GOT3 (cell line): ENCODE measurements at places on chromosomes 4 and X.

GRCh38 chr4:101205916-101206315, 141.4 kb downstream of the PPP3CA start:
- DNase-seq, result no peak

- no peak for DNase-seq
Observed at GRCh38 chrX:79081895-79082512, 62.5 kb upstream of the GPR174 start.

GRCh38 chr4:1478766-1479355, 72.6 kb upstream of the NKX1-1 start:
- DNase-seq, result no peak

DNA sequence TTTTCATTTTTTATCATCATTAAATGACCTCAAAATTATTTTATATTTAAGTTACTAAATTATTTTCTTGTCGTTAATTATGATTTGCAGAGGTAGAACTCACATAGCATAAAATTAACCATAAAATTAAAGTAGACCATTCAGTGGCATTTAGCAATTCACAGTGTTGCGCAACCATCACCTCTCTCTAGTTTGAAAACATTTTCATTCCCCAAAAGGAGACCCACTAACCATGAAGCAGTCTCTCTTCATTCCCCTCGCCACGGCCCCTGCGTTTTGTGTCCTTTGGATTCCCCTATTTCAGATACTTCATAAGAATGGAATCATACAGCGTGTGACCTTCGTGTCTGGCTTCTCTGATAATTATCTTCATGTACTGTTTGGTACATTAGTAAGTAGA, 154.9 kb downstream of the ENPP6 start:
- no peak for DNase-seq

DNA sequence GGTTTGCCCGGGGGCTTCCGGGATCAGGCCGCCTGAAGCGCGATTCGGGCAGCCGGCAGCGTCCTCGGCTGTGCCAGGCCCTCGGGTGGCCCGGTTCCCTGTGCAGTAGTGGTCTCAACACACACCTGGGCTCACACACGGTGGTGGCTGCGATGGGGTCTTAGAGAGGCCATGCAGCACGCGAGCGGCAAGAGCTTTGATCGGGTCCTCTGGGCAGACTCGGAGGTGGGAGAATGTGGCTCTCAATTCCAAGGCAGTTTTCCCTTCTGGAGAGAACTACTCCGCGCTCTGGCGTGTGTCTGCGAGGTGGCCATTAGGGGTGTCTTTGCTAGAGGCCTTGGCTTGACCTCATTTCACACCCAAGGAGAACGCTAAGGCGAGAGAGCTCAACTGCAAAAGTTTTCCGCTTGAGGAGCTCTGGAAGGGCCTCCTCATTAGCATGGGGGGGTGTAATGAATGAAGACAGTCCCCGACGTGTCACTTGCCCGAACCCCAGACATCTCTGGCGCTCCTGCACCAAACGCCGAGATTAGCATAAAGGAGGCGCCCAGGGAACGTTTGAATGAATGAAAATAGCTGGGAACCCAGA, 771 bp upstream of the RBPJ start:
- DNase-seq, result no peak

DNA sequence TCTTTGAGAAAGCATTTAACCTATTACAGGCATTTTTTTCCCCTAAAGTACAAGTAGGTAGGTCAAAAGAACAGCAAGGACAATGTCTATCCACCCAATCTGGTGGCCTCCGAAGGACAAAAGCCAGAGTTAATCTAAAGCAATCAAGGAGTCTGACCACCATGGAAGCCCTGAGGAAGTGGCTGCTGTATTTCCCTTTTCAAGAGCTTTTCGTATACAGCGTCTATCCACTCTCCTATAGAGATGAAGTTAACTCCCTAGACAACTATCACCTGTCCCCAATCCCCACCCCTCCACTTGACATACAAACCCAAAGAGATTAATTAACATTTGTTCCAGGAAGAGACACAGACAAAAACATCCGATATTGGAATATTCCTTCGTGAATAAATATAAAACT, 85.5 kb downstream of the SNCA start:
- no peak for DNase-seq

GRCh38 chr4:119087121-119087520, 48.5 kb upstream of the MYOZ2 start:
- no peak for DNase-seq

DNA sequence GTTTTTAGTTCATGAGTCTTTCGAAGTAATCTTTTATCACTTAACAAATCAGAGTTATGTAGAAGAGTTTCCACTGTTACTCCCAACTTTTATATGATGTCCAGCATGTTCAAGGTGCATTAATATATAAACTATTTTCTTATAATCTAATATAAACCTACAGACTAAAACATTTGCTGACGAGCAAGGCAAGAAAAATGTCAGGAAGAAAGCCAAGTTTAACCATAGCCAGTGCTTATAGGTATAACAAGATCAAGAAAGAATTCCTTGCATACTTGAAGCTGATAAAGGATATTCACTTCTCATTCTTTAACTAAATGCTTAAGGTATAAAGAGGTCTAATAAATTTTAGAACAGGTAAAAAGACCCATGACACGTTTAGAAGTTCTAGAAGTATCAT, 167.7 kb downstream of the NPNT start:
- no peak for DNase-seq

DNA sequence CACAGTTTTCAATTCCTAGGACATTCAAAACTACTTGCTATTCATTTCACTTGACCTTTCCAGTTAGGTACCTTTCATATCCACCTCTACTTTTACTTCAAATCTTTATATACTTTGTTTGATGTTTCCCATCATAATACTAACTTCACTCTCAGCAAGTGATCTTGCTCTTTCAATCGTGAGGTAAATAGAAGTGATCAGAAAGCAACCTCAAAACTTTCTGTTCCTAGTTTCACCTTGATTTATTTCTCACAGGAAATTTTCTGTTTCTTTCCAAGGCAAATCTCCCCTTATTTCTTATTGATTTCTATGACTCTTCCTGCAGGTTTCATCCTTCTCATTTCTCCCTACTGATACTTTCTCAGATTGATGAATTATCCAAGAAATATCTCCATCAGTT, 623.5 kb downstream of the FSTL5 start:
- no peak for DNase-seq

DNA sequence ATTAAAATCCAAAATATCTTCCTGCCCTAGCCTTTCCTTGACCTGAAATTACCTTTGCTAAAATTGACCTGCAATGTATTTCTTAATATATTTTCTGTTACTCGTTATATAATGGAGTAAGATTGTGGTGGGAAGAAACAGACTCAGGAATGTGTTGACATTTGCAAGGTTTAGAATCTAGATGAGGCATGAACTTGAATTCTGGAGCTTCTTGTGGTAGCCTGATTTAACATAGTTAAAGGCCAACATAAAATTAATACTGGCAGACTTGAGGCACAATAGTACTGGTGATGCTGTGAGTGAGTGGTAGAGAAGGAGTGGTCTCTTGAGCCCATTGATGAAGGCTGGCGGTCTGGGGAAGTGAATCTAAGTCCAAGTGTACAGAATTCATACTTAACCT, 197.9 kb upstream of the SPRY1 start:
- no peak for DNase-seq

GRCh38 chrX:136209016-136209738, 42.0 kb downstream of the MAP7D3 start:
- no peak for DNase-seq

- no peak for DNase-seq
Observed at GRCh38 chrX:70485466-70485865, 40.8 kb downstream of the DLG3 start.

- DNase-seq, result no peak
Observed at GRCh38 chrX:19811807-19812604, 75.4 kb downstream of the SH3KBP1 start.

GRCh38 chr4:173485164-173485563, 44.9 kb downstream of the HAND2 start:
- no peak for DNase-seq

DNA sequence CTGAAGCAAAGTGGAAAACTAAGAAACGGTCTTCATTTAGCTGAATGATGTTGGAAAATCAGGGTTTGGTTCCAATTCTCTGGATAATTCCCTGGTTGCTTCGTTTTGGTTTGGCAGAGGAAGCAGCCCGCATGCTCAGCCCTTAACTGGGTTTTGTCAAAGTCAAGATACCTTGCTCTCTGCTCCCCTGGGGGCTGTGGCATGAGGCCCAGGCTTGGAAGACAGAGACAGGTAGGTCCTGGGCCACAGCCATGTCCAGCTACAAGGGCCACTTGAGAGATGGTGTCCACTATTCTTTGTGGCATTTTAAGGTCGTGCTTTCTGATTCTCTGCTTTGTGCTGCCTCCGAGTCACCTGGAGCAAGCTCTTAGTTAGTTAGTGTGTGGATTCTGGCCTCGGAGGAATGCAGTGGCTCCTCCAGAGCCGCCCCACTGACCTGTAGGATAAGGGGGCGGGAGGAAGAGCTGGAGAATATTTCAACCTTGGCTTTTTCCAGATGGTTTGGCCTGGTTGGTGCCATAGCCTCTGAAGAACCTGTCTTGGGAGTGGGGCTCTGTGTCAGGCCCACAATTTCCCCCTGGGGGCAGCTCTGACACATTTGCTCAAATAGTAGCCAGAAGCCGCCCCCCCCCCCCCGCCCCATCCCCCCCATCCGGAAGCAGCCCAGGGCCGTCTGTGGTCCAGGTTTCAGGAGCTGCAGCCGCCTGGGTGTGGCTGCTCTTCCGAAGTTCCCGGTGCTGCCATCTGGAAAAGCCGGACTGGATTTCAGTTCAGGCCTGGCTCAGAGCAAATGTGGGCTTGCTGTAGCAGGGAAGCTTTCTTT, 147.1 kb downstream of the NHS start:
- no peak for DNase-seq

DNA sequence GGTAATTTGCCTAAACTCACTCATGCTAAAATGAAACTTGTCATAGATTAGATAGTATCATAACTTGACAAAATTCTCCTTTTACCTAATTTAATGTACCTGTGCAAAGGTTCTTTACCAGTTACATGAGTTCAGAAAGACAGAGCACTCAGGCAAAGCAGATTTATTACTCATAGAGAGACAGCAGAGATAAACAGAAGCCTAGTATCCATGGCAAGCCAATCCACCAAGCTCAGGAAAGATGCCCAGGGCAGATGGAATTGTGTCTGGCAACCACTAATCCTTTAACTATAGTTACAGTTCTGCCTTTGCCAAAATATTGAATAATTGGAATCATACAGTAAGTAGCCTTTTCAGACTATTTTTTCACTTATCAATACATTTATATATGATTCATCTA, 826.2 kb downstream of the TECRL start:
- no peak for DNase-seq

DNA sequence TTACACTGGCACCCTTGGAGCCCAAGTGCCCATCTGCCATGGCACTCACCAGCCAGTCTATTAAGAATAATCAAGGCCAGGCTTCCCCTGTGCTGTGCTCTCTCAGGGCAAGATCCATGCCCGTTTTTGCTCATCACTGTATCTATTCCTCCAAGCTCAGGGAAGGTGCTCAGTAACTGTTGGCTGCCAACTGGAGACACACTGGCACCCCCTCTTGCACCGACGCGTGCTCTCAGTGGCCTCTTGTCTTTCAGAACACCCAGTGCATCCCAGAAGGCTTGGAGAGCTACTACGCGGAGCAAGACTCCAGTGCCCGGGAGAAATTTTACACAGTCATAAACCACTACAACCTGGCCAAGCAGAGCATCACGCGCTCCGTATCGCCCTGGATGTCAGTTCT, 30.1 kb downstream of the NSG1 start:
- DNase-seq, result no peak

DNA sequence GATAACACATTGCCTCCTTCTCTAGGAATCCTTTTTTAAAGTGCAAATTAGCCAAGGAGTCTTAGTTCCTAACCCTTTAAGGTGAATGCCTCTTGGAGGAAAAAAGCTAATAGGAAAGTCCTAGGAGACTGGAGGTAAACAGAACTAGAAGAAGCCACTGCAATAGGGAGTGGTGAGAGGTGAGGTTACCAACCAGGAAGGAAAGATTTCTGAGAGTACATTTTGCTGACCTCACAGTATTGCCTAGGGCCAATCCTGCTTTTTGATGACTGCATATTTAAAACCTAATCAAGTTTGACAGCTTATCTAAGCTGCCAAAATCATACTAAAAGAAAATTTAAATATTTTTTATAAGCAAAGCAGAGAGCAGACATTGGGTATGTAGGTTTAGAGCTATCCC, 7.3 kb upstream of the CUL4B start:
- no peak for DNase-seq

DNA sequence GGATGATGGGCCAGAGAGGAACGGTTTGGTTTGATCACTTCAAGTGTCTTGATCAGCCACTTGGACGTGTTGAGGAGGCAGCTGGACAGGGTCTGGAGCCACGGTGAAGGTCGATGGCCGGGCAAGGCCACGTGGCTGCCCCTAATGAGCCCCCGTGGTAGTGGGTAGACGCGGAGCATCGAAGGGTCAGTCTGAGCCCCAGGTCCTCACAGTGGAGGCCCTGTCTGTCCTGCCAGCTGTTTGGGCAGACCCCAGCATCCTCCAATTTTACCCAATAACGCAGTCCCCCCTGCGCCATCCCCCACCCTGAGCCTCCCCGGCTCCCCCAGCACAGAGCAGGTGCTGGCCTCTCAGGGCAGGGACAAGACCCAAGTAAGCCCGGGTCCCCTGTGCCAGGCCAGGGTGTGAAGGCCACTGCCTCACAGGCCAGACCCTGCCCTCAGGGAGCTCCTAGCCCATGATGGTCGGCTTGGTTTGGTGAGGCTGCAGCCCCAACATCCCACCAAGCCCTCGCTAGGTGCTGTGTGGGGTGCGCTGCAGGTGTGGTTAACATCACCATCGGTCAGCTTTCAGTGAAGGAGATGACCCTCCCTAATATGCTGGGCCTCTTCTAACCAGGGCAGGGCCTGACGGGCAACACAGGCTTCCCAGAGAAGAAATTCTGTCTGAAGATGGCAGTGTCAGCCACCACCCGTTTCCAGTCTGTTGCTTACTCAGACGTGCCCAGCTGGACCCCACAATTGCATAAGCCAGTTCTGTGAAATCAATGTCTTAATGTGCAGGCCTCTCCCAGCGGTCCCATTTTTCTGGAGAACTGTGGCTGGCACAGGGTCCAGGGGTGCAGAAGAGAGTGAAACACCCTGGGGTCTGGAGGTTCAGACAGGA, 40.5 kb upstream of the NKX1-1 start:
- DNase-seq, result no peak

DNA sequence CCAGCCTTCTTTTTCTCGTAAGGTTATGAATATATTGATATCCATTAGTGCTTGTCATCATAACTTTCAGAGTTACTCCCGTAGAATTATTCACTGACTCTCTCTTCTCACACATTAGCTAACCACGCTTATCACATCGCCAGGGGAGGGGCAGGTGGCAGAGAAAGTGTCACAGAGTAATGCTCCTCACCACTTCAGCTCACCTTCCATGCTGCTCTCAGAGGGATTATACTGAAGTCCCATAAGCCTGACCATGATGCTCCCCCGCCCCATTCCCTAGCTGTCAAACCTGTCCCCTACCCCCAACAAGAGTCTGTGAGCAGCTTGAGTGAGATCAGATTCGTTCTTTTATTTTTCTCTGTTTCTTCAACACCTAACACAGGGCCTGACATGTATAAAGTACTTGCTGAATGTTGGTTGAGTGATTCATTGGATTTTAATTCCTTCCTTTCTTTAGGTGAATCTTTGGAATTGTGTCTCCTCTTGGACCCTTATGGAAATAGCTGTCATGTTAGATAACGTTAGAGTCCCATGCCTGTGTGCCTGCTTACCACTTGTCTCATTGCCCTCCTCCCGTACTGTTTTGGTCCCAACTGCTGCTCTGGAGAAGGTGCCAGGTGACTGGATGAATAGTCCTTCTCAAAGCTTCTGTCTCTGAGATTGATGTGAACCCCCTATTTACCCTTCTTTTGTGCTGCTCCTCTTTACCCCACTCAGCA, 55.1 kb downstream of the RS1 start:
- DNase-seq, result no peak

- DNase-seq, result no peak
Observed at GRCh38 chr4:158621729-158622128, 50.0 kb downstream of the C4orf46 start.

GRCh38 chrX:85309717-85310116, 65.9 kb downstream of the ZNF711 start:
- DNase-seq, result no peak
